ENCODE measurements at places on chromosomes 2 and 18. TPM values are rescaled to one million over a fixed set of nuclear protein-coding genes. Genes with fewer than 3 reads are reported as not detected.

PIEZO2 gene
- polyA plus RNA-seq: not detected

SCYGR4 gene
- polyA plus RNA-seq: not detected

KLHL29 gene
- 0.60 TPM for polyA plus RNA-seq

DARS1 gene
- 45.5 TPM for polyA plus RNA-seq

COL3A1 gene
- 294 TPM for polyA plus RNA-seq

UGT1A10 gene
- 10.8 TPM for polyA plus RNA-seq

DNA sequence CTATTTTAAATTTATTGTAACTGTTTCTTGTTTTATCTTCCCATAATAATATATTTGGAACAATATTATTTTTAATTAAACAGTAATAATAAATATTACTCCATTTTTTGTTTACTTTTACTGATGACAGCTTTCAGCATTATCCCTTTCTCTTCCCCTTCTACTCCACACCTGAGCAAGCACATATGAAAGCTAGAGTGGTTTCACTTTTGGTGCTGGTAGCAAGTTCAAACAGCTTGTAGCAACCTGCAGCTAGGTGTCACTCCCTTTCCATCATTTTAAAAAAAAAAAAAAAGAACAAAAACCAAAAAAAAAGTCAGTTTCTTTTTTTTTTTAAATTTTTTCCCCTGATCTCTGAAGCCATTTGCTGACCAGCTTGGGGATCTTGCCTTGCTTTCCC, 801.8 kb downstream of the CCDC85A start:
- no peak overlapping the region for H3K4me3 ChIP-seq
- no peak for DNase-seq
- no peak overlapping the region for H3K27ac ChIP-seq
- no peaks in the 10 kb centered on the region for H3K4me1 ChIP-seq

- no peak for DNase-seq
- no peaks in the 10 kb centered on the region for H3K36me3 ChIP-seq
- no peaks in the 10 kb centered on the region for H3K4me1 ChIP-seq
- H3K27me3 ChIP-seq: no peaks in the 10 kb centered on the region
- no peak overlapping the region for H3K27ac ChIP-seq
- no peak overlapping the region for H3K4me3 ChIP-seq
Observed at GRCh38 chr18:55908901-55909366, 320.9 kb upstream of the TCF4 start.

GRCh38 chr2:19000776-19001175, 357.6 kb downstream of the OSR1 start:
- H3K36me3 ChIP-seq: no peaks in the 10 kb centered on the region
- no peak overlapping the region for H3K27ac ChIP-seq
- no peaks in the 10 kb centered on the region for H3K27me3 ChIP-seq
- no peak overlapping the region for H3K4me3 ChIP-seq

GRCh38 chr18:4510160-4510559, 55.1 kb upstream of the DLGAP1 start:
- no peaks in the 10 kb centered on the region for H3K27me3 ChIP-seq
- H3K27ac ChIP-seq: no peak overlapping the region
- H3K4me3 ChIP-seq: no peak overlapping the region
- no peak for DNase-seq
- H3K36me3 ChIP-seq: no peaks in the 10 kb centered on the region
- H3K4me1 ChIP-seq: no peaks in the 10 kb centered on the region

DNA sequence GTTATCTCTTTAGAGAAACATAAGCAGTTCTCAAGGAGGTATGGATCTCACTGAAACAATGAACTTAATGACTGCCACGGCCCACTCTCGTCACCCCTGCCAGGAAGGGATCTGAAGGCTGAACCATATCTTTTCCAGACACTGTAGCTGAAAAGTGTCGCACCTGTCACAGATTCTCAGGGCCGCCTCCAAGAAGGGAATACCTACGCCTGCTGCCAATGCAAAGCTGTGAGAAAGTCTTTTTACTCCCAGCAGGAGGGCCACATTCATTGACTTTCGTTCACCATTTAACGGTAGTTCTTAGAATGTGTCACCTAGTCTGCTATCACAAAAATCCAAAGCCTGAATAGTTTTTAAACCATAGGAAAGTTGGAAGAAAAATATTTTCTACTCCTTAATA, 66.7 kb upstream of the SH3BP4 start:
- no peak for DNase-seq
- no peaks in the 10 kb centered on the region for H3K36me3 ChIP-seq
- H3K27ac ChIP-seq: no peak overlapping the region
- no peaks in the 10 kb centered on the region for H3K27me3 ChIP-seq

Data from sigmoid colon (tissue), 7 donors.